ENCODE measurements at places on chromosomes 4 and X.

- DNase-seq = no peak
These were observed 42.0 kb downstream of the SOD3 start for GRCh38 chr4:24837336-24837735.

GRCh38 chr4:11138964-11139363 is 289.7 kb downstream of the HS3ST1 start:
- DNase-seq = no peak

DNA sequence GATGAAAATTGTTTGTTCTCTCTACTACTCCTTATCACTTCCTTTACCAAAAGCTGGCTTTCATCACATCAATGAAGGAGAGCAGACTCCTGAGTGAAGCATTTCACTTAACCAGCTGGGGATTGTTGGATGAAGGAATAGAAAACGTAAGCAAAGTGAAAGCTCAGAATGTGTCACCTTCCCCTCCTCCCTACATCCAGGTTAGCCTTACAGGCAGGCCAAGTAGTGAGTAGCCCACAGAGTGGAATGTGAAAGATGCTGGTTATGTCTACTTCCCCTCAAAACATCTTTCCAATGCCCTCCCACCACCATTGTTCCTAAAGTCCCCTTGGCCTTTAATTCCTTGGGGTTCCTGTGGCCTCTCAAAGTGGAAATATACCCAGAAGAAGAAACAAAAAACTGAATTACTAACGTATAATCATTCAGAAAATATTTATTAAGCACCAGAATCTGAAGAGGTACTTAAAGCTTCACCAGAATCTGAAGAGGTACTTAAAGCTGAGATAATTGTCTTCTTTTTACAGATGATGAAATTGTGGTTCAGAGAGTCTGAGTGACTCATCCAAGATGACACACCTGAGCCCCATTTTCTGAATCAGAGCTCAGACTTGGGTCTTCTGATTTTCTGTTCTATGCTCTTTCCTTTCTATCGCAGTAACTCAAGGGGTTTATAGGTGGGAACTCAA is 6.5 kb downstream of the P2RY4 start:
- no peak for DNase-seq

DNA sequence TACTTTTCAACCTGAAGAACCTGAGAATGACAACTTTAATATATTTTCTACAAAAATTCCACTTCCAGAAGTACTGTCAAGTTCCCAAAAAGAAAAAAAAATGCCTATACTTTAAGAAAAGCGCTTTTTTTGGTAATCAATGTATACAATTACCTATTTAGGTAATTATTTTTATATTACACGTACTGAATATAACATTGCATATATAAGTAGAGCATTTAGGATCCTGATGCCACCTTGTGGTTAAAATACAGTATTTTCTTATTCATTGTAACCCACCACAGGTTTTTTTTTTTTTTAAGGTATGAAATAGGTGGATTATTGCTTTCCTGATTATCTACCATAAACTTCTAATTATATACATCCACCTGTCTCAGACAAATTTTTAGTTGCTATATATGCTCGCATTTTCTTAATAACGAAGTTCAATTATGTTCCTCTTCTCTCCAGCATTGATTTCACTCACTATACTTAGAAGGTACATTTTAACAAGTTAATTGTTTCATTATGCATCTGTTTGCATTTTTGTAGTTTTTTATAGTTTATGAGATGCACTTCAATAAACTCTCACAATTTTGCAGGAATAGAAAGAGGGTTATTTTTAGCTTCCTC is 5.2 kb downstream of the MAP9 start:
- DNase-seq = peak; percentile 61

GRCh38 chr4:140071806-140072205 is 82.2 kb downstream of the MAML3 start:
- DNase-seq = peak; percentile 94

- DNase-seq = peak; percentile 76
These were observed 19.5 kb upstream of the NFXL1 start for GRCh38 chr4:47933840-47934239.

DNA sequence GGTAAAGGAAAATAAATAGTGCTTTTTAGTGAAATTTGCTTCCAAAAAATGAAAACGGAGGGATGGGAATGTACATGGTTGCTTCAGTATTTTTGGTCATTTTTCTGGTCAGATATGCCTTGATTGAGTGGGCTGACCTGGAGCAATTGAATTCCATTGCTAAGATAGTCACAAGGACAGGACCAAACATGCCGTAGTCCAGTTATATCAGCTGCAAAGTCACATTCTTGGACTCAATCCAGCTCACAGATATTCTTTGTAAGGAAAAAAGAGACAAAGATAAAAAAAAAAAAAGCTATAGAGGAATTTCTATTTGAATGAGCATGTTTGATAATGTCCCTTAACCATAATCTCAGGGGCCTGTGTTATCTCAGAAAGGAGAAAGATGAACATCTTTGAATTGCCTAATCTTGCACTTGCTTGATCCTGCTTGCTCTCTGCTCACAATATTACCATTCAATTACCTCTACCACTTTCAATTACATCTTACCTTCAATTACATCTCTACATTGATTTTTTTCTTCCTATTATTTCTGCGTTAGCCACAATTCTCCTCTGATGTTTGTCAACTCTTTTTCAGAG is 75.4 kb upstream of the PACRGL start:
- peak; percentile 57 for DNase-seq

DNA sequence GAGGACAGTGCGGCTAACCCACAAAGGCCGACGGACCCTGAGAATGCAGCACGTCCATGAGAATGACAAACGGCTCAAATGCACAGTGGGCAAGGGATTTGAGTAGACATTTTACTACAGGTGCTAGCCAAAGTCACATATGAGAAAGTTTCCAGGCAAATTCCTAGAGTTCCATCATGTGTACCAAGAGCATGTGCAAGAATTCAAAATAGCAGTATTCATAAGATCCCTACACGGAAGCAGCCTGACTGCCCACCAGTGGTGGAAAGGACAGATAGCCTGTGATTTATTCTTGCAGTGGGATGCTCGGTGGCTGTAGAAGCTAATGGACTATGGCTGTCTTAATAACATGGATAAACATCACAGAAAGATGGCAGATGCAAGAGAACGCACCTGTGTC is 68.0 kb downstream of the RGS12 start:
- no peak for DNase-seq

- no peak for DNase-seq
These were observed 62.1 kb upstream of the PRRG3 start for GRCh38 chrX:151633157-151633556.

GRCh38 chrX:39174241-39174771 is 373.0 kb downstream of the MID1IP1 start:
- no peak for DNase-seq

DNA sequence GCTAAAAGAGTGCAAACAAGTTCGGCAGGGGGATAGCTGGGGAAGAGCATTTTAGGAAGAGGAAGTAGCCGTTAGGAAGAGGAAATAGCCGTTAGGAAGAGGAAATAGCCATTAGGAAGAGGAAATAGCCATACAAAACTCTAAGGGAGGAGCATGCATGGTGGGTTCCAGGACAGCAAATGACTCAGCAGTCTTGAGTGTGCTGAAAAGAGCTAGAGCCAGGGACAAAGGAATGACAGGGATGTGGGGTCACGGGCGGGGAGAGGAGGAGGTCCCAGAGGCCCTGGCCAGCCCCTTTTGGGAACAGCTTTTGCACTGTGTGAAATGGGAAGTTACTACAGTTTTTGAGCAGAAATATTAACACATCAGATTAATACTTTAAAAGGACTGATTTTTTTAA is 882.6 kb downstream of the TRIML1 start:
- peak; percentile 26 for DNase-seq

GRCh38 chr4:183013730-183014002 is 85.4 kb upstream of the WWC2 start:
- DNase-seq = no peak

DNA sequence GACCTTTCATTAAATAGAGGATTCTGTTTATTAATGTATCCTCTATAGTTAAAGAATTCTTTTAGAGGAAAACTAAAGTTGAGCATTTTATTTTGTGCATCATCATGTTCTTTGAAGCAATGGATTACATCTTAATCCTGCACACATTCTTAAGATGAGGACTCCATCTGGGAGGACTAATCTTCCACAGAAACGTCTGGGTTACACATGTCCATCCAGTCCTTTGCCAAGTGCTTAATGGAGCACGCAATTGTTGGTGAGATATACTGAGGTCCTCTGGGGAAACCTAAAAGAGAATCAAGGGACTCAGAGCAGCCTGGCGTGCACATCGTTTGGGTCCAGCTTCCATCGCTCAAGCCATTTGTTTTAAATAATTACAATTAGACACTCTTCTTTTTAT is 115.1 kb upstream of the SFRP2 start:
- DNase-seq = no peak

- no peak for DNase-seq
These were observed 213.2 kb downstream of the ARHGAP24 start for GRCh38 chr4:85688055-85688740.

Data from fibroblast of pulmonary artery (primary cell).